ENCODE measurements at places on chromosomes 12 and 14. TPM values are rescaled to one million over a fixed set of nuclear protein-coding genes. Genes with fewer than 3 reads are reported as not detected.

DNA sequence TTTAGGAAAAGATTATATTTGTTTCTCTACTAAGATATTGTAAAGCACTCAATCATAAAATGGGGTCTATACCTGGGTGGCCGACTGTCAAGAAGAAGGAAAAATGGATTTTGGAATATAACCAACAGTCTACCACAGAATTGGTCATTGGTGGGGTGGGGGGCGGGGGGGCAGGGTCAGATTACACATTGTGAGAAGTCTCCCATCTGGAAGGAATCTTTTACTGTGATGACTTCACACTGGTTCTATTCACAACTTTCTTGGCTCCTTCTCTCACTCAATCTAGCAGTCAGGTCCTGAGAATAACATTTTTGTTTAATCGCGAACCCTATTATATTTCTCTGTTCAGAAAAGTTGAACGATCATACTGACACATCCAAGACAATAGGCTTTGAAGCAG, 8.7 kb upstream of the CLEC4E start:
- DNase-seq = no peak

DNA sequence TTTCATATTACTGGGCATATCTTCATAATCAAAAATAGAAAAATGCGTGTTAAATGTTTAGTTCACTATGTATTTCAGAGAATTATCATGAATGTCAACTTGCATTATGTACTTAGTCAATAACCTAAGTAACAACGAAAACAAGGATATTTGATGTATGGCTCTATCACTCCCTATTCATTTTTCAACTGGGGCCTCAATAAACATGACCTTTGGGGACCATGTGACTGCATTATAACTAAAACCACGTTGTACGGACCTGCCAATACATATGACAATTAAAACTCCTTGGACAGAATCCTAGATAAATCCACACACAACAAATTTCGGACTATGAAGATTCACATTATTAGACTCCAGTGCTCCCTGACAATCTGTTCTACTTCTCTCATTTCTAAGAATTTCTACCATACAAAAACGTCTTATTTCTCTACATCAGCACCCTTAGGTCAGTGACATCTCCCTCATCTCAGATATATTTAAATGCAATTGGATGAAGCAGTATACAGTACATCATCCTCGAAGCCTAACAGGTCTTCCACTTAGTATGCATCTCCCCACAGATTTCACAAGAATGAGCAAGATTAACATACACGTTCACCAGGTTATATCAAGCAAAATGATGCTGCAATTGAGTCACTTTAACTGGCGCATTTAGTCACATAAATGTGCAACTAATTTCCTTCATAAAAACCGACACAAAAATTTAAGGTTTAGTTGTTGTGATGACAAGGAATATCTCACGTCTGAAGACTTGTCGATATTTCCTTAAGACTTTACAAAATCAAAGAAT, 1.5 kb downstream of the UBE2N start:
- no peak for DNase-seq

DNA sequence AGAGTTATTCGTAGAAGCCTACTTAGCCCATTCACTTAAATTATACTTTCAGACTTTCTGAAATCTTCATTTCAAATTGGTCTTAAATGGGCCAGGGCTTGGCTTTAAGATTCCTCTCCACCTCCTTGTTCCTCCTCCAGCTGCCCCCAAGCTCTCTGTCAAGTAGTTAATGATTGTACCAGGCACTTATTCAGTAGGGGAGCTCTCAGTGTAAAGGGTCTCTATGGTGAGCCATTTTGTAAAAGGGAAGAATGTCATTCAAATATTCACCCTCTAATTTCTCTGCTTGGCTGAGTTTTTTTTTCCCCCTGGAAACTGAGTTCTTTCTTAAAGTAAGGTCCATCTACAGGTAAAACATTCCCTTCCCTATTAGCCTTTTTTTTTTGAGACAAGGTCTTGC, 96.6 kb downstream of the SUDS3 start:
- DNase-seq = no peak

The MRPL42 gene
- 68.3 TPM for polyA plus RNA-seq

The OR6C4 gene
- not detected for polyA plus RNA-seq

All from CD14-positive monocyte (primary cell).